Ovary (tissue), 10 donors: ENCODE measurements at places on chromosomes 3 and 15. TPM values are rescaled to one million over a fixed set of nuclear protein-coding genes. Genes with fewer than 3 reads are reported as not detected.

The CFAP44 gene
- total RNA-seq, result 4.8 TPM

The SIDT1 gene
- total RNA-seq, result 12.3 TPM

GRCh38 chr3:182241766-182242488 lies 530.2 kb downstream of the SOX2 start:
- no peaks in the 10 kb centered on the region for H3K36me3 ChIP-seq
- H3K4me1 ChIP-seq, result peaks cover 5% of the 10 kb centered on the region
- no peak overlapping the region for H3K4me3 ChIP-seq
- no peak overlapping the region for H3K27ac ChIP-seq
- H3K27me3 ChIP-seq, result no peaks in the 10 kb centered on the region

DNA sequence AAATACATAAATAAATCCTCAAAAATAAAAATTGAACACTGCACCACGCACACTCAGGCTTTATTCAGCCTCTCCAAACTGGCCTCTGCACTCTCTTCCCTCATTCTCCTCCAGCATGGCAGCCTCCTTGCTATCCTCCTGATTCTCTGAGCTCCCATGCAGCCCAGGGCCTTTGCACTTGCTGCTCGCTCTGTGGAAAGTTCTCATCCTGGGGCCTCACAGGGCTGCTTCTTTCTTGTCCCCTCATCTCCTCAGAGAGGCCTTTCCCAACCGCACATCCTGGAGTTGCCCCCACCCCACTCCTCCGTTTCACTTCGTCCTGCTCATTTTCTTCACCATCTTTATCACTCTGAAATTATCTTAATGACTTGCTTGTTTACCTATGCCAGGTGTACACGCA lies 123.0 kb downstream of the SHQ1 start:
- no peaks in the 10 kb centered on the region for H3K27me3 ChIP-seq
- no peak overlapping the region for H3K4me3 ChIP-seq
- H3K36me3 ChIP-seq, result no peaks in the 10 kb centered on the region
- no peak for DNase-seq
- no peaks in the 10 kb centered on the region for H3K4me1 ChIP-seq
- H3K27ac ChIP-seq, result no peak overlapping the region

DNA sequence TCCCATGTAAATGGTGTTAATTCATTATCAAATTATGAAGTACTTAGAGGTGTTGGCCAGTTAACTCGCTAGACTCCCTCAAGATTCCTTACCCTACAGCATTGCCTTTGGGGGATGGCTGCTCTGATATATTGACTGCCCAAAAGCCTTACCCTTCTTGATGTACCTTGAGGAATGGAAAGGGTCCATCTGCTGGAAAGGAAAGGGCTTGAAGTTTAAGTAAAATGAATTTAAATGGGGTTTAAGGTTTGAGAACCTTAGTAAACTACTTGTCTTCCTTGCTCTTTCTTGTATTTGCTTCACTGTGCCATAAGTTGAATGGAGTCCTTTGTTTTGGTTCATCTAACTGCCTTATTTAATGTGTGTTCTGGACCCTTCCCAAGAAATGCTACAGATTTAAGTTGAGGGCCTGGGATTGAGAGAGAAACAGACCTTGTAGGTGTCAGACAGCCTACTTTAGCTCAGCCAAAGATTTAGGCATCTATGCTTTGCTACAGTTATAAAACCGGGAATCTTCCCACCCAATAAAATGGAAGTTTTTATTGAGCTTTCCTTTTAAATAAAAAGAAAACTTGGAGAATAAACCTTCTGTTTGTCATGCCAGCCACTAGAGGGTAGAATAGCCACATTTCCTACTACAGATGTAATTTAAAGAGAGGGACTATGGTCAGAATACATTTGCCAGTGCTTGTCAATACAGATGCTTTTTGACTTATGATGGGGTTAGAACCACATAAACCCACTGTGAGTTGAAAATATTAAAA lies 25.3 kb downstream of the CMSS1 start:
- no peaks in the 10 kb centered on the region for H3K36me3 ChIP-seq
- no peak overlapping the region for H3K4me3 ChIP-seq
- no peak for DNase-seq
- peak overlapping the region; percentile 69 for H3K27ac ChIP-seq
- H3K27me3 ChIP-seq, result no peaks in the 10 kb centered on the region

GRCh38 chr3:141972399-141972798 lies 96.0 kb downstream of the ATP1B3 start:
- H3K36me3 ChIP-seq, result no peaks in the 10 kb centered on the region
- H3K4me3 ChIP-seq, result no peak overlapping the region
- H3K4me1 ChIP-seq, result no peaks in the 10 kb centered on the region
- H3K27me3 ChIP-seq, result no peaks in the 10 kb centered on the region

- DNase-seq, result no peak
- H3K27ac ChIP-seq, result no peak overlapping the region
- H3K4me1 ChIP-seq, result no peaks in the 10 kb centered on the region
- H3K27me3 ChIP-seq, result no peaks in the 10 kb centered on the region
- no peaks in the 10 kb centered on the region for H3K36me3 ChIP-seq
Observed at GRCh38 chr3:119413603-119414280, 49.7 kb downstream of the TMEM39A start.

DNA sequence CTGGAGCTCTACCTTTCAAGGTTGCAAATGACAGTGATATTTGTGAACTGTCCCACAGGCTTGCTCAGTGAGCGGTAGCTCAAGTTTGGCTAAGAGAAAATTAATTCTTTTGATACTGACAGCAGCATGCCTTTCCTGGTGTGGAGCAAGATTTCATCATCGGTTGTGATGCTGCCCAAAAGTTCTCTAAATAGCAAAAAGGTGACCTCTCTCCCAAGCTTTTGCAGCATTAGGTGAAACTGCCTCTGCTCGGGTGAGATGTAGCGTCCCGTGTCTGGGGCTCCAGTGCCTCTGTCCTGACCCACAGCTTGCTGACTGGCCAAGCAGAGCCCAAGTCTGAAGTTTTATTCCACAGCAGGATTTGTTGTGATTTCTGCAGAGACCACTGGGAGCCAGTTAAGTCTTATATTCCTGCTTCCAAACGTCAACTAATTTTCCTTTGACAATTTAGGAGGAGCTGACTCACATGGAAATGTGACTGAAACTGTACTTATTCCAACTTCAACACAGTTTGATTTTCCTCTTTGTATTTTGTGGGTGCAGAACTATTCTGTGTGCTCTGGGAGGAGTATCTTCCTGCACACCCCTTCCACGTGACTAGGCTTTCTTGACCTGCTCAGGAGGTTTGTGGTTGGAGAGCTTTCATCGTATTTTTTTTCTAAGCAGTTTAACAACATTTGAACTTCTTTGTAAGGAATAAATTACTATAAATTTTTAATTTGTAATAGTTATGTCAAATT lies 5.9 kb downstream of the SYNM start:
- no peak for DNase-seq
- no peak overlapping the region for H3K4me3 ChIP-seq
- H3K4me1 ChIP-seq, result peaks cover 3% of the 10 kb centered on the region

GRCh38 chr3:111311126-111311525 lies 230.9 kb upstream of the CD96 start:
- no peak overlapping the region for H3K27ac ChIP-seq
- H3K27me3 ChIP-seq, result no peaks in the 10 kb centered on the region
- no peak for DNase-seq
- no peaks in the 10 kb centered on the region for H3K4me1 ChIP-seq
- no peak overlapping the region for H3K4me3 ChIP-seq

- H3K27me3 ChIP-seq, result no peaks in the 10 kb centered on the region
- no peak overlapping the region for H3K4me3 ChIP-seq
- no peak for DNase-seq
- no peaks in the 10 kb centered on the region for H3K36me3 ChIP-seq
- no peaks in the 10 kb centered on the region for H3K4me1 ChIP-seq
Observed at GRCh38 chr3:187430576-187430975, 62.4 kb downstream of the RTP4 start.

- no peak overlapping the region for H3K4me3 ChIP-seq
- no peaks in the 10 kb centered on the region for H3K36me3 ChIP-seq
- no peaks in the 10 kb centered on the region for H3K27me3 ChIP-seq
- peaks cover 2% of the 10 kb centered on the region for H3K4me1 ChIP-seq
Observed at GRCh38 chr3:32978331-32978730, 26.9 kb downstream of the CCR4 start.

DNA sequence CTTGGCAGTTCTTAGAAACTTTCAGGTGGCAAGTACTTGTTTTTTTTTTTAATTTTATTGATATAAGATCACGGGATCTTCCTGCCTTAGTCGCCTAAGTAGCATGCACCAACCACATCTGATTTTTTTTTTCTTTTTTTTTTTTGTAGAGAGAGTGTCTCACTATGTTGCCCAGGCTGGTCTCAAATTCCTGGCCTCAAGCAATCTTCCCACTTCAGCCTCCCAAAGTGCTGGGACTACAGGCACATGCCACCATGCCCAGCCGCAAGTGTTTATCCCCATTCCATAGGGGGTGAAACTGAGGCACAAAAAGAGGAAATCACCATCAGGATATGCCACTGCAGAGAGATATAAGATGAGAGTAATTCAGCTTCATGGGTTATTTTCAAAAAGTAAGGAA lies 102.9 kb downstream of the IGF2BP2 start:
- DNase-seq, result no peak
- H3K36me3 ChIP-seq, result no peaks in the 10 kb centered on the region
- H3K27me3 ChIP-seq, result no peaks in the 10 kb centered on the region
- H3K4me3 ChIP-seq, result no peak overlapping the region
- no peak overlapping the region for H3K27ac ChIP-seq

- no peak for DNase-seq
- H3K27me3 ChIP-seq, result no peaks in the 10 kb centered on the region
- H3K27ac ChIP-seq, result no peak overlapping the region
- H3K4me3 ChIP-seq, result no peak overlapping the region
- H3K4me1 ChIP-seq, result no peaks in the 10 kb centered on the region
Observed at GRCh38 chr15:87610366-87610765, 646.2 kb downstream of the NTRK3 start.

GRCh38 chr3:45442679-45443253 lies 54.4 kb downstream of the LARS2 start:
- no peaks in the 10 kb centered on the region for H3K36me3 ChIP-seq
- peaks cover 2% of the 10 kb centered on the region for H3K4me1 ChIP-seq
- no peaks in the 10 kb centered on the region for H3K27me3 ChIP-seq
- DNase-seq, result no peak
- no peak overlapping the region for H3K27ac ChIP-seq

- DNase-seq, result no peak
- no peak overlapping the region for H3K4me3 ChIP-seq
- no peaks in the 10 kb centered on the region for H3K36me3 ChIP-seq
- H3K4me1 ChIP-seq, result no peaks in the 10 kb centered on the region
- no peaks in the 10 kb centered on the region for H3K27me3 ChIP-seq
Observed at GRCh38 chr3:141854599-141854998, 21.8 kb upstream of the ATP1B3 start.

DNA sequence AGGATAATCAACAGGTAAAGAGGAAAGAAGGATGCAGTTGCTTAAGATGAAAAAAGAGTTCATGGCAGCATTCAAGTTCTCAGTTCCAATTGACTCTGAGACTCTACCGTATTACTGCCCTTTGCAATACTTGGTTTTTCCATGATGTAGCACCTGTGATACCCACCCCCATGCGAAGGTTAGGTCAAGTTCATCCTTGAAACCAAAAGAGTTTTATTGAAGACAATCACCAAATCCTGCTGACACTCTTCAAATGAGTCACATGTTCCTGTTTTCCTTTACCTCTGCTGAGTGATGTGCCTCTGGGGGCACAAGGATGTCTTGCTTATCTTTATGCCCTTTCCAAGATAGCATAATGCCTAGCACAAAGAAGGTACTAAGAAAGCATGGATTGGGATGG lies 111.3 kb upstream of the SLC7A14 start:
- no peak overlapping the region for H3K4me3 ChIP-seq
- H3K36me3 ChIP-seq, result no peaks in the 10 kb centered on the region
- DNase-seq, result no peak
- H3K27me3 ChIP-seq, result no peaks in the 10 kb centered on the region

DNA sequence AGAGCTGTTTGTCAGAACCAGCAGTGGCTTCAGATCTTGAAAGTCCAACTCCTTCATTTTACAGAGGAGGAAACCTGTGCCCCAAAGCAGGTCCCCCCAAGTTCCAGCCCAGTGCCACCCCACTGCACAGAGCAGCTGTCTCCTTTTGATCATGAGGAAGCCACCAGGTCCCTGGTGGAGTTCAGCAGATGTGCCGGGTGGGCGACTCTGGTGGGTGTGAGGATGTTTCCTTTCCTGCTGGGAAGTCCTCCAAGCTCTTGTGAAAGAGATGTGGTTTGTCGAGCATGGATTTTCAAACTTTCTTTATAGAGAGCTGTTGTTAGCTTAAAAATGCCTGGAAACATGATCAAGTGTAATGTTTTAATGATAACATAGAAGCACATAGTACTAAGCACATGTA lies 52.0 kb downstream of the SMAD3 start:
- no peak overlapping the region for H3K27ac ChIP-seq
- DNase-seq, result no peak
- H3K4me1 ChIP-seq, result peaks cover 43% of the 10 kb centered on the region
- no peaks in the 10 kb centered on the region for H3K36me3 ChIP-seq

GRCh38 chr15:65165875-65166274 lies 19.3 kb downstream of the CLPX start:
- no peaks in the 10 kb centered on the region for H3K36me3 ChIP-seq
- no peak overlapping the region for H3K4me3 ChIP-seq
- no peaks in the 10 kb centered on the region for H3K4me1 ChIP-seq
- no peak for DNase-seq
- no peak overlapping the region for H3K27ac ChIP-seq
